ENCODE measurements at places on chromosomes 4 and X.

- DNase-seq: no peak
Observed at GRCh38 chrX:115031989-115032388, 14.6 kb upstream of the IL13RA2 start.

- DNase-seq: no peak
Observed at GRCh38 chr4:166808380-166808779, 425.9 kb downstream of the SPOCK3 start.

GRCh38 chrX:103630171-103630511, 1.4 kb downstream of the TCEAL1 start:
- DNase-seq: no peak

DNA sequence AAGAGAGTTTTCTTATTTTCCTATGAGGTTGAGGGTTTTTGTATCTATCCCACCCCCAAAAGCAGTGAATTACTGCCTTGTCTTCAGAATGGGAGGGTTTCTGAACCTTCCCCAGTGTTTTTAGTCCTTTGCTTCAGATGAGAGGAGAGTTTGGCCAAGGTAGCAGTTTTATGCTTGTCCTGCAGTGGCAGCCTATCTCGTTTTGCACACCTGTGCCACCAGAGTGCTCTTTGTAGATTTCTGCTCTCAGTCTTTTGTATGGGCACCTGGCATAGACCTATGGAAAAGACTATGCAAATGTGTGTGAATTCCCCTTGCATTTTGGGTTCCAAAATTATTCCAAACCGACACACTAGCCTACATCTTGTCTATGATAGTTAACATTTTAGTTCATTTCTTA, 5.8 kb downstream of the TBC1D19 start:
- DNase-seq: no peak

GRCh38 chrX:150217609-150218008, 145.5 kb upstream of the MAMLD1 start:
- DNase-seq: no peak

DNA sequence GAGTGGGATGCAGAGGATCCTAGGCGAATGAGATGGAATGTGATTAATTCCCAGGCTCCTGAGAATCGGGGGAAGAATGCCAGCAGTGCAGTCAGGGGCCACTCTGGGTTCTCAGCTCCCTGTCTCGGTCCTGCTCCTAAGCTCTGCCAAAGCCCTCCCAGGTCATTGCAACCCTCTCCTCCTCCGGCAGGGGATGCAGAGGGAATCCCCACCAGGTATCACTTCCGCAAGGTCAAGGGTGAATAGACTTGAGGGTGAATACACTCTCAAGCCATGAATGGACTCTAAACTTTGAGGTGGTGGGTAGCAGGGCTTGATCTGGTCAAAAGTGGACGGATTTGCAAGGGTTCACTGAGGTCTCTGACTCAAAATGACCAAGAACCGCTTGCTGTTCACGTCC, 139.3 kb upstream of the MXRA5 start:
- DNase-seq: no peak

DNA sequence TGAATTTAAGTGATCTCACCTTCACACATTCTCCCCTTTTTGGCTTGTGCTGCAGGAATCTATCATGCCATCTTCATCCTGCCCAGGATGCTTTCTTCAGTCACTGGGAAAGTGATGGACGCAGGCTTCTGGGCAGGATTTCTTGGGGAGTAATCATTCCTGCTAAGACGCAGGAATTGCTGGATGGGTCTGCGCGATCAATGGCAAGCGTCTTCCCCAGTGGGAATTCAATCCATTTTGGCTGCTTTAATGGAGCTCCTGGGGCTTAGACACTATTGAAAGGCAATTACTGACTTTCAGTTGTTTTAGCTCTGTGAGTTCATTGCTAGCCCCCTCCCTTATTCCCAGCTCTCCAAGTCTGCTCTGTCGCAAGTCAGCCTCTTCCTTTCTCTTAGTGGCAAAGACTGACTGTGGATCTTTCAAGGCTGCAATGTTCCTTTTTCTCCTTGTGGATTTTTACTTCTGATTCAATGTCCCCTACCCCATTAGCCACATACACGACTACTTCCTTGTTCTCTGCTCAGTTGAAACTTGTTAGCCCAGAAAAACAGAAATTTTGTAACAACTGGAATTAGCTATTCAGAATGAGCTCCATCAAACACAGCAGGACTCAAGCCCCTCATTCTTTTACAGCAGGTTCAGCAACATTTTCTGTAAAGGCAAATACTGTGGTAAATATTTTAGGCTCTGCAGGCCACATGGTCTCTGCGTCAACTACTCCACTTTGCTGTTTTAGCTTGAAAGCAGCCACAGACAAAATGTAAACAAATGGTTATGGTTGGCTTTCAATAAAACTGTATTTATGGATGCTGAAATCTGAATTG, 154.9 kb downstream of the ASB9 start:
- no peak for DNase-seq

- DNase-seq: no peak
Observed at GRCh38 chr4:103095080-103095479, 4.6 kb downstream of the BDH2 start.

- peak; percentile 2 for DNase-seq
Observed at GRCh38 chrX:45900766-45901615, 644.2 kb downstream of the ZNF674 start.

DNA sequence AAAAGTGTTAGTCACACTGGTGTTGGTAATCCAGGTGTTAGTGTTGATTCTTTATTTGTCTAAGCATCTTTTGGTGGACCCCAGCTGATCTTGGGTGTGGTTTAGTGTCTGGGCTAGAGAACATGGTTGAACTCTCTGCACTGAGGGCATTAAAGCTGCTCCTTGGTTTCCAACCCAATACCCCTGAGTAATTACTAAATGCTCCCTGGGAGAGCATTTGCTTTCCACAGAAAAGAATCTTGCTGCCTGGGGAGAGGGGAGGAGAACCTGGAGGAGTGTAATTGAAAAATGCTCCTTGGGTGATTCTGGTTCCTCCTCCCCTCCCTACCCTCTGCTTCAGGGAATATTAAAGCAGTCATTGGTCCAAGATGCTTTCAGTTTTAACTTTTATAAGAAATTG, 3.1 kb downstream of the GUCY1B1 start:
- DNase-seq: no peak

- no peak for DNase-seq
Observed at GRCh38 chr4:36267486-36268268, 13.7 kb upstream of the DTHD1 start.

DNA sequence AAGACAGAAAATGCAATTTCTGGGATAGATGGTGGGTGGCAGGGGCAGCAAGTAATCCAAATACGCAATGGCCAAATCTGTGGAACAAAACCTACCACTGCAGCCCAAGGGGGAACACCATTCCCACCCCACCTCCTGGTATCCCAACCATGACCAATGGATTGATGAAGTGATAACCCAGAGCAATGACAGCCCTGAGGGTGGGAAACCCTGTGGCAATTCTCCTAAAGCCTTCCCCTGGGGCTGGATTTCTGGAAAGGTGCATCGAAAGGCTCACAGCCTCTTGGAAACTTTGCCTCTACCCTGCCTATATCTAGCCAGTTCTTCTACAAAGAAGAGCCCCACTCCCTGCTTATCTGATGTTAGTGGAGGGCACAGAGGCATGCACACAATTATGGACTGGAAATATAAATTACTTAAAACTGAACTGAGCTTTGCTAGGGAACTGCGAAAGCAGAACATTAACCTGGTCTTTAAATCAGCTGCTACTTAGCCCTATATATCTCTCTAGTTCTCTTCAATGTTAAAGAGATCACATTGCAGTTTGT, 59.9 kb upstream of the TXK start:
- no peak for DNase-seq

DNA sequence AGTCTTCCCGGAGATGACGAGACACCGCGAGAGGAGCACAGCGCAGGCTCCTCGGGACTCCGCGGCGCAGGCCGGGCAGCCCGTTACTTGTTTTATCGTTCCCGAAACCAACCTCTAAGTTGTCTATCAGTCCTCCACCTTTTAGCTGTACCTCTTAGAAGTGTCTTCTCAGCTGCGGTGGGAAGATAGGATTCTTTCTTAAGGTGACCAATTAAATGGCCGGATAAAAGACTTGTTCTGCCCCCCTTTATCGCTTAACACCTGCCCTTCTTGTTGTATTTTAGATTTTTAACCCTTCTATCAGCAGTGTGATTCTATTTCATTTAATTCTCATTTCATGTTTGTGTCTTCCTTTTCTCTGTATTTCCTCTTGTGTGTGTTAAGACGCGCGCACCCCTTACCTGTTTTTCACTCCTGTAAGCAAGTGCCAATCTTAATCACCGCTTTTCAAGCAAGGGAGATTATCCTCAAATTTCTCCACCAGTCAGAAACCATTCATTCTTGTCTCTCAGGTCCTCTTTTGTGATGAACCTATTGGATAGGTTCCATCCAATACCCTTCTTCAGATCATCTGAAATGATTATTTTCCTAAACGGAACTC, at the start of gene SLC9B2:
SLC9B2 (minus strand) TSS at position 15 of the 601 bp plus-strand sequence. CDS start 9,211 bp downstream, outside the sequence.
- no peak for DNase-seq

DNA sequence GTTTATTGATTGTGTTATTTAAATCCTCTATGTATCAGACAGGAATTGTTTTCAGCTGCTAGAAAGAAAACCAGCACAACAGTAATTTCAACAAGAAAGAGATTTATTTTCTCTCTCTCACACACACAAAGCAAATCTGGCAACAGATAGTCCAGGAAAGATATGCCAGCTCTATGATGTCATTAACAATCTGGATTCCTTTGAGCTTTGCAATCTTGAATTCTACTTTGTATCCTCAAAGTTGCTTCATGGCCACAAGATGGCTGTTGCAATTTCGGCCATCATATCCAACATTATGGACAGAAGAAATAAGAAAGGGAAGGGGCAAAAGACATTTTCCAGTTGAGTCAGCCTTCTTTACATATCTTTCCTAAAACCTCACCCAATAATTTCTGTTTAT, 19.8 kb upstream of the FMR1 start:
- DNase-seq: no peak

DNA sequence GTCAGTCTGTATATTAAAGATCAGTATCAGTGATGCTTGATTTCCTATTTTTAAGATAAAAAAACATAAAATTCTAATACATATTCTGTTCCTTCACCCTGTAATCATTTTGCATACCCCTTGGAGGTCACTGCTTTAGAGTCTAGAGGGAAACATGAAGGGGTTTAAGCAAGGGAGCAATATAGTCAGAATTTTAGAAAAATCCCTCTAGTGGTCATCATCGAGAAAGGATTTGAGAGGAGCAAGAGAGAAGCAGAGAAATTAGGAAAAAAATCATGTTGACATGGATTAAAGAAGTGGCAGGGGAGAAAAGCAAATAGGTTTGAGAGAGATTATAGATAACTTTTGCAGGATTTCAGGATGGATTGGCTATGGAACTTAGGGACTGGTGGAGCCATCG, 11.1 kb downstream of the APEX2 start:
- DNase-seq: no peak

DNA sequence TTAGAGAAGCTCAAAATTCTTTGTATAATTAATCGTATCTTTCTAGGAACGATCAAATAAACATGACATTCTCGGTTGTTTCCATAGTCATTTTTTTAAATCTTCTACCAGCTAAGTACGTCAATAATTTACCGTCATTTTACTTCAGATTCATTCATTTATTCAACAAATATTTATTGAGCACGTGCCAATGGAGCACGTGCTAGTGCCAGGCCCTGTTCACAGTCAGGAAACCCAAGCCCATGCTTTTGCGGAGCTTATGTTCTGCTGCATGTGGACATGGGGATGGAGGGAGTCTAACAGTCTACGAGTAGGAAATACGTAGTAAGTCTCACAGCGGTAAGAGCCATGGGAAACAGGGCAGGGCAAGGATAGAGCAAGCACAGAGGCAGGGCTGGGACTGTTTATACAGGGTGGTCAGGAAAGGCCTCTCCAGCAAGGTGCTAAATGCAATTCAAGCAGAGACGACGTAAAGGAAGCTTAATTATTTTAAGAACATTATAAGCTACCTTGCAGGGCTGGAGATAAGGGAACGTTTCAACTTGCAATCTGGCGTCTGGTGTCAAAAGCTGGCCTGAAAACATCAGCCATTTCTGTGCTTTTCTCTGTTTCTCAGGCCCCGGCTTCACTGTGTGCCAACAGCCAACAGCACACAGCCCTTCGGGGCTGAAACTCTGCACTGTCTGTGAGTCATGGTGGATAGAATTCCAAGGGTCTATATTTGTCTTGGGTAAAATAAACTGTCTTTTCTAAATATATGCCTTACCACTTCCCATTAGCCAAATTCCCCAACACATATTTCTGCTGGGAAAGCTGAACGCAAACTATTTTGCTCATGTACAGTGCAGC, 517.1 kb upstream of the ZFP42 start:
- peak; percentile 73 for DNase-seq

GRCh38 chr4:83890231-83890630, 354.3 kb downstream of the GPAT3 start:
- no peak for DNase-seq

GRCh38 chrX:20143561-20143960, 1.9 kb upstream of the EIF1AX start:
- no peak for DNase-seq

DNA sequence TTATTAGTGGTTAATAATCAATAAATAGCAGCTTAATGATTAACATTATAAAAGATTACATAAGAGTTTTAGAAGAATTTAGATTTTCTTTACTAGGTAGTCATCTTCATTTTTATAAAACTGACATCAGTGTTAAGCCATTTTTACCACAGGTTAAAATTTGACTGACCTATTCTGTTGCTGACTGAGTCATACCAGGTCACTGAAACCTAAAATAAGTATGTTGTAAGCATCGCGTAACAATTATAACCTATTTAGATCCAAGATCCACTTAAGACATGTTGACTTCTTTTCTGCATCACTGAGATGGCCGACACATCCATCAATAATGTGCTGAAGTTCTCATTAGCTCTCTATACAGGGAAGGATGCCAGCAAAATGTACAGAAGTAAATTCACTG, 36.7 kb downstream of the ARX start:
- no peak for DNase-seq

Data from hepatic stellate cell (primary cell).